HT-29 (cell line): ENCODE measurements at places on chromosomes 6 and 20. TPM values are rescaled to one million over a fixed set of nuclear protein-coding genes. Genes with fewer than 3 reads are reported as not detected.

VSTM2L gene
- not detected in 2 replicates for total RNA-seq

DSE gene
- 1.9 and 5.3 TPM in 2 replicates for total RNA-seq

SLC17A3 gene
- not detected in 2 replicates for total RNA-seq

DNA sequence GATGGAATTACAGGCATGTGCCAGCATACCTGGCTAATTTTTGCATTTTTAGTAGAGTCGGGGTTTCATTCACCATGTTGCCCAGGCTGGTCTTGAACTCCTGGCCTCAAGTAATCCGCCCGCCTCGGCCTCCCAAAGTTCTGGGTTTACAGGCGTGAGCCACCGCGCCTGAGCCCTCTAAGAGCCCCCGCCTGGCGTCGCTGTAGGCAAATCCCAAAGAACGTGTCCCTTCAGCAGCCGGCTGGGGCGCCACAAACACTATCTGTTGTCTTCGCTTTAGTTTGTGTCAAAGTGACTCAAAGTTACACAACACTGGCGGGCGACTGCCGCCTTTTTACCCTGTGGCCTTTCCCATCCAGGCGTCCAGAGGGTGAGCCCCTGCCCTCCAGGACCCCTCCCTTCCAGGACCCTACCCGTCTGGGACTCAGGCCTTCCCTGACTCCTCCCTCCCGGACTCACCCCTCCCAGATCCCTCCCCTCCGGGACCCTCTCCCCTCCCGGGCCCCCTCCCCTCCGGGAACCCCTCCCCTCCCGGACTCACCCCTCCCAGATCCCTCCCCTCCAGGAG is 940 bp upstream of the ADRM1 start:
- DNase-seq: peak; percentile 99

DNA sequence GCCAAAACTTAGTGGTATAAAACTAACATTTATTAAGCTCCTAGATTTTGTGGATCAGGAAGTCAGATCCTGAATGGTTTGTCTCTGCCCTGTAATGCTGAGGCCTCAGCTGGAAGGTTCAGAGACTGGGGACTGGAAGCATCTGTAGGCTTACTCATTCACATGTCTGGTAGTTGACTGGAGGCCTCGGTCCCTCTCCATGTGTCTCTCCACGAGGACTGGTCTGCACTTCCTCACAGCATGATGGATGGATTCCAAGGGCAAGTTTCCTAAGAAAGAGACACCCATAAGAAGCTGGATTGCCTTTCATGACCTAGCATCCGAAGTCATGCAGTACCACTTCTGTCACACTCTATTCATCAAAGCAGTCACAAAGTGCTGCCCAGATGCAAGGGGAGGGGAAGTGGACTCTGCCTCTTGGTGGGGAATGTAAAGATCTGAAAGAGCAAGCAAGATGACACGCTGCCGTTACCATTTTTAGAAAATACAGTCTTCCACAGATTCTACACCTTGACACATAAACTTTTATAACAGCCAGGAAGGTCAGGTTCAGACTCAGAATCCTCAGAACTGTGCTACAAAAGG is 17.2 kb upstream of the MDGA1 start:
- no peak for DNase-seq

DNA sequence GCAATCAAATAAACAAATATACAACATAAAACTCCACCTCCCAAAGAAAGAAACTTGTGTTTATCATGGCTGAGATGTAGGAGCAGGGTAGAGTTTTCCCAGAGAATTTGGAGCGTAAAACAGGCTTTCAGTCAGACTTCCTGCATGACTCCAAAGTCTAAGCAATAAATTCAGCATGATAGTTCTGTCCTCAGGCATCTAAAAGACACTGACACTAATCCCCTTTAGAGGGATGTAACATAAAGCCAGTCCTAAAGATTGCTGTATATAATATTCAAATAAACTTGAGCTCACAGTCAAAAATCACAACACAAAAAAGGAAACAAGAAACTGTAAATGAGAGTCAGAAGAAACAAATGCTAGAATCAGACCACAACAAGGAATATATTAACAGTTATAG is 234.4 kb downstream of the CENPW start:
- no peak for DNase-seq

GRCh38 chr6:159483259-159483658 is 209.8 kb downstream of the SOD2 start:
- no peak for DNase-seq

DNA sequence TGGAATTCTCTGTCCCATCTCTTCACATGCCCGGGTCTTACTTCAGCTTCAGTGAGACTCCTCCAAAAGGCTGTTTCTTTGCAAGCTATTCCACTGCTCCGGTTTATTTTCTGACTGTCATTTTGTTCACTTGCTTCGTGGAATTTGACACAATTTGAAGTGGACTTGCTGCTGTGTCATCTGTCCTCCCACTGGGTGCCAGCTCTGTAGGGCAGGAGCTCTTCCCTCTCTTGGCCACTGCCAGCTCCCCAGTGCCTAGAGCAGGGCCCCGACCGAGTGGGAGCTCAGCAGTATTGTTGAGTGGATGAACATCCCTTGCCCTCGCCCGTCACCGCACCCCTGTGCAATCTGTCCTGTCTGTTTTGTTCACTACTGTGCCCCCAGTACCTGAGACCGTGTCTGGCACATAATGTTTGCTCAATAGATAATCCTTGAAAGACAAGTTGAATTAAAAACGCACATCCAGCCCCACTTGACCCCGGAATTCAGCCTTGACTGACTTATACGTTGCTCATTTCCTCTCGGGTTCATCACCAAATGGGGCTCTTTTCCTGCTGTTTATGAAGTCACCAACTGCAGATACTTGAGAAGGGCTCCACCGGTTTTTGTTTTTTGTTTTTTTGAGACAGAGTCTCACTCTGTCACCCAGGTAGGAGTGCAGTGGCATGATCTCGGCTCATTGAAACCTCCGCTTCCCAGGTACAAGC is 170.3 kb upstream of the KCNG1 start:
- DNase-seq: no peak
